PC-9 (cell line): ENCODE measurements at places on chromosomes 5 and 9.

DNA sequence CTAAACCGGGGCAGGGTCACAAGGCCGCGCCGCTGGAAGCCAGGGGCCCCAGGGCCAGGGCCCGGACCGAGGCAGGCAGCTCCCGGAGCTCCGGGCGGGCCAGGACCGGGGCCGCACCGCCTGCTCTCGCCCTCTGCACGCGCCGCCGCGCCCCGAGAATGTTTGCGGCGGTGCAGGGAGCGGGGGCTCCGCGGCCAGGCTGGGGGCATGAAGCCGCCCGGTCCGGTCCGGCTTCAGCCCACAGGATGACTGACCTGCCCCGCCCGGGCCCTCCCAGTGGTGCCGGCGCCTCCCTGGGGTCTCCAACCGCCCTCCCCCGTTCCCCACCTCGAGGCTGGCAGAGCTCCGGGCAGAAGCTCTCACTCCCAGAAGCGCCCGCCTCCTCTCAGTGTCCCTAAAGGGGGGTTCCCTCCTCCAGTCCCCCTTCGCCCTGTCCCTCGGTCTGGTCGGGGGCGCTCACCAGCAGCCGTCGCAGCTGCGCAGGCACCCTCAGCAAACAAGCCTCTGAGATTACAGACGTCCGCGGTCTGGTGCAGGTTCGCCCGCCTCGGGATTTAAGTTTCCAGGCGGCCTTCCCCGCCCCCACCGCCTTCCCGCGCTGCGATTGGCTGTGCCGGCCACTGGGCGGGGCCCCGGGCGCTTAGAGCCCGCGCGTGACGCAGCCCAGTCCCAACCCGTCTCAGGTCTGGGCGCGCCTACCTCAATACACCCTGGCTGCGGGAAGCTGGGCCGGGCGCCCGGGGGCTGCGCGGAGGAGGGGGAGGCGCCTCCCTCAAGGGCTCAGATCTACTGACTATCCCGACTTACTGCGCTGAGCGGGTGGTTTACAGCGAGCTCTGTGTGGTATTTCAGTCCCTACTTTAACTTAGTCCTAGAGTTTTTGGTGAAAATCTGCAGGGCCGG lies at the start of gene CTSV:
Gene CTSV, minus strand, starts transcription at position 532 of the 903 bp plus-strand sequence. CDS start 1,099 bp downstream, outside the sequence.
- DNase-seq: peak; percentile 80

DNA sequence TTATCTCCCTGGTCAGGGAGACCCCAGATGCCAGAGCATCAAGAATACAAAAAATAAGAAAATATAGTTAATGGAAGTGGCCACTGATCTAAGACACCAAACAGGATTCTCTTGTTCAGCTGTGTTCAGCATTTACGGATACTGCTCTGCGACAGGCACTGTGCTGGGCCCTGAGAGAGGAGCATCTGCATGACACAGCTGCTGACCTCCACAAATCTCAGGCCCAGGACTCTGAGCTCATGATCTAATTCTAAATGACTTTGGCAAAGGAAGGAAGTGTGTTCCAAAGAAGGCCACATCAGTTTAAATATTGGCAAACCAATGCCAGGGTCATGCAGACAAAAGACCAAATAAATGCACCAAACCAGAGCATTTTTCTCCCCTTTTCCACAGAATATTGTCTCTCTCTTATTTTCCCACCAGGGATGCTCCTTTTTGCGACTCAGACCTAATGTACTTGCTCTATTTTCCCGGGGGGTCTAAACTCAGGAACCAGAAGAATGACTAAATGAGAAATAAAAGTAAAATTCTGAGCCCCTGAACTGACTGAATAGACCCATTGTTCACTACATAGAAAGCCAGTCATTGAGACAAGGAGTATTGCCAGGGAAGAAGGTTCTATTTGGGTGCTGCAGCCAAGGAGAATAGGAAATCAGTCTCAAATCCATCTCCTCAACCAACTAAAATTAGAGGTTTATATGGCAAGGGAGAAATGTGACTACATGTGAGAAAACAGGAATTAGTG lies 1.4 kb upstream of the AGGF1 start:
- DNase-seq: no peak

DNA sequence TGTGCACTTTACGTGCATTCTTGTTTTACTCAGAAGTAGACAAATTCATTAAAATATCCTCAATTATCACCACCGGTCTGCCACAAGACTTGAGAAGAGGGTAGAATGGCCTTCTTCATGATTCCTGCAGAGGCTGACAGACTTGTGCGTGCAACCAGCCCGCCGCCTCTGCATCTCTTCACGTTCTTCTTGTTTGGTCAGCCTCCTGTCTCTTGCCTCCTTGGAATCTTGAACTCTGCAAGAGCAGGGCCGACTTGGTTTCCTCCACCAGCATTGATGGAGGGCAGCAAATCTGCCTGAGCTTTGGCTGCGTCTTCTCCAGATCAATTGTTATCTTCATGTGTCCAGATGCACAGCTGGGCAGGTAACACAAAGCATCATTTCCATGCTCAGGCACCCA lies 20.2 kb downstream of the UBE2QL1 start:
- no peak for DNase-seq

DNA sequence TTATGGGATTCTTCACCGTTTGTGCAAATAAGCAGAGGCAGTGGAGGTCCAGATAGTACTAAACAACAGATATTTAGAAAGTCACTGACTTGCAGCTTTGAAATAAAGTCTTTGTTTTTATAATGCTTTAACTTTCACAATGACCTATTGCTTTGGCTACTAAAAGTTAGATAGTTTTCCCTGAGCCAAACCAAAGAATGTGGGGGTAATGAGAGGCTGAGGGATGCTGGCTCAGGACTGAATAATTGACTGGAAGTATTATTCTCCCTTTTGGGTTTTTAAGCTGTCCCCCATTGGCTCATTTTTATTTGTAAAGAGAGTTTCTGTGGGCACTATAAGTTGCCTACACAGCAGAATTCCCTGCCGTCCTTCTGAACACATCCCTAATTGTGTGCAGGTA lies 99.2 kb upstream of the ACTBL2 start:
- DNase-seq: no peak

DNA sequence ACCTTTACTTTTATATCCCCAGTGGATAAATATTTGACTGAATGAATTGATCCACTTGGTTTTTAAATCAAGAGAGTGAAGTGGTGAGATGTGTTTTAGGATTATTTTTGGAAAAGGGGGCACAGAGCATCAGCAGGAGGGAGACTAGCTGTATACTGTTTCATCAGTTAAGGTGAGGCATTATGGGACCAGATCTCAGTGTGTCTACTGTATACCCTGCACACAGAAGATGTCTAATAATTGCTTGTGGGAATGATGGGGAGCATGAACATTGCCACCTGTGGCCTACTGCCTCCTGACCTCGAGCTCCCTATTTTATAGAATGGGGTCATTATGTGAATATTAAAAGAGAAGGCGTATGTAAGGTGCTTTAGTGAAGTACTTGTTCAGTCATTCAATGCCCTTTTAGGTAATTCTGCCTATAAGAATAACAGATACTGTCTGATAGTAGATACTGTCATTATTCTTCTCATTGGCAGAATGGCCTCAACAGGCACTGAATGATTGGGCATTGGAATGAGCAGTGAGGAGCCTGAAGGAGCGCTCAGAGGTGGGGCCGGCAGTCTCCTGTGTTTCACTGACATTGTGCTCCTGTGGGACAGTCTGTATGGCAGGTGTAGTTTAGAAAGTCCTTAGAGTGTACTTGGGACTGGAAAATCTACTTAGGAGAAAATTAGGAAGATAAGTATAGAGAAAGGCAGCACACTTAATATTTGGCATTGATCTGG lies 47.4 kb upstream of the FAM120AOS start:
- DNase-seq: no peak

DNA sequence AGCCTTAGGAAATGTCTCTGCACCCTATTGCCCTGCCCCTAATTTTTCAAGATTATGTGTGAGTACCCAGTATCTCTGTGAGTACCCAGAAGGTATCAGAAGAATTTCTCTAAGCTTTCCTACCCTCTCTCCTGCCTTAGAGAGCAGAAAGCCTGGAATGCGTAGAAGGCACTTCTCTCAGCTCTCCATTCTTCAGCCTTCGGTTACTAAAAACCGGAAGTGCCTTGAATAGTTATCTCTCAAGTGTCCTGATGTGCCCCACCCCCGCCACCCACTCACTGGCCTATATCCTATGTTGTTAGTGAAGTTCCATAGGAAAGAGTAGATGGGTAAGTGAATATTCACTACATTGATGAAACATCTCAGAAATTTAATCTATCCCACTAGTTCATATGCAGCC lies 210.7 kb upstream of the CDH10 start:
- DNase-seq: no peak

- DNase-seq: no peak
Measured at GRCh38 chr5:143261748-143262392, 141.6 kb downstream of the NR3C1 start.

DNA sequence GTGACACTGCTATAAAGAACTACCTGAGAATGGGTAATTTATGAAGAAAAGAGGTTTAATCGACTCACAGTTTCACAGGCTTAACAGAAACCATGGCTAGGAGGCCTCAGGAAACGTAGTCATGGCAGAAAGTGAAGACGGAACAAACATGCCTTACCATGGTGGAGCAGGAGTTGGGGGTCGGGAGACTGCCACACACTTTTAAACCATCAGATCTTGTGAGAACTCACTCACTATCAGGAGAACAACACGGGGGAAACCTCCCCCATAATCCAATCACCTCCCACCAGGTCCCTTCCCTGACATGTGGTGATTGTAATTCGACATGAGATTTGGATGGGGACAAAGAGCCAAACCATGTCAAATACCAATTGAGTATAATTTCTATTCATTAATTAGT lies 2392.6 kb upstream of the C9orf72 start:
- no peak for DNase-seq

DNA sequence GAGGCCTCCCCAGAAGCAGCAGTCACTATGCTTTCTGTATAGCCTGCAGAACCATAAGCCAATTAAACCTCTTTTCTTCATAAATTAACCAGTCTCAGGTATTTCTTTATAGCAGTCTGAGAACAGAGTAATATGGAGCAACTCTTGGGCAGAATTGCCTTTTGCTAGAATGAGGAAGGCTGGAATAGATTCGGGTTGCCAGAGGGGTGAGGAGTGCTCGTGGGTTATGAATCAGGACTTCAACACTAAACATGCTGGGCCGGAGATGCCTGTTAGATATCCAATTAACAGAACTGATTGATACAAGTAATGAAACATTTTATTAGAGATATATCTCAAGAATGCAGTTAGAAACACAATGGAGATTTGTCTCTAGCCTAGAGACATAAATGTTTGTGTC lies 140.9 kb upstream of the MAP3K1 start:
- DNase-seq: no peak

DNA sequence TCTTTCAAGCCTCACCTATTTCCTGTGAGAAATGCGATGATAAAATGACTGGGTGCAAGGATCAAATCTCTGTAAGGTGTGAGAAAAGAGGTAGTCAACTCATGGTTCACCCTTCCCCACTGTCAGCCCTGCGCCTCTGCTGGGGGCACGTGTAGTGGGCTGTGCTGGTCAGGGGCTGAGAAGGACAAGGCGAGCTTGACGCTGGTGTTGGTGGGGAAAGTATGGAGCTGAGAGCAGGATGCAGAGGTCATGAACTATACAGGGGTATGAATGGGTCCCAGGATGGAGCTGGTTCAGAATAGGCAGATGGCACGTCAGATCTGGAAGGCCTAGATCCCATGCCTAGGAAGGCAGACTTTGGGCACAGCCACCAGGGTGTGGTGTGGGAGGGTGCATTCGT lies 20.6 kb downstream of the PITX1 start:
- no peak for DNase-seq

- DNase-seq: no peak
Measured at GRCh38 chr5:81922854-81923279, 49.0 kb upstream of the ATG10 start.

DNA sequence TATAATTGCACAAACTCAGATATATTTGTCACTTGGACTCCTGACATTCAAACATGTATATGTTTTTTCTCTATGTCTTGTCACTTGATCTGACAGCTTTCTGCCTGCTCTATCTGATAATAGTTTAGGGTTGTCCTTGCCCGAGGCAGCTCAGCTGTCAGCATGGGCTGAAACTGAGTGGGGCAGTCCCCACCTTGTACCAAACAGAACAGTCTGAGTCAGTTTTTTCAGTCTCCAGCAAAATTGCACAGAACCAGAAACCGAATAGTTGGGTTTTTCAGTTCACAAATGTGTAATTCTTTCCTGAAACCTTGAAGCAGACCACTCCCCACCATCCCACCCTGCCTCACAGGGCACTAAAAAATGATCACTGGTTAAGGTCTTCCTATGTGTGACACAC lies 9.5 kb upstream of the HAND1 start:
- DNase-seq: no peak

GRCh38 chr5:27706832-27707231 lies 668.4 kb upstream of the CDH9 start:
- no peak for DNase-seq

GRCh38 chr5:855771-856530 lies 5.2 kb upstream of the ZDHHC11 start:
- no peak for DNase-seq

DNA sequence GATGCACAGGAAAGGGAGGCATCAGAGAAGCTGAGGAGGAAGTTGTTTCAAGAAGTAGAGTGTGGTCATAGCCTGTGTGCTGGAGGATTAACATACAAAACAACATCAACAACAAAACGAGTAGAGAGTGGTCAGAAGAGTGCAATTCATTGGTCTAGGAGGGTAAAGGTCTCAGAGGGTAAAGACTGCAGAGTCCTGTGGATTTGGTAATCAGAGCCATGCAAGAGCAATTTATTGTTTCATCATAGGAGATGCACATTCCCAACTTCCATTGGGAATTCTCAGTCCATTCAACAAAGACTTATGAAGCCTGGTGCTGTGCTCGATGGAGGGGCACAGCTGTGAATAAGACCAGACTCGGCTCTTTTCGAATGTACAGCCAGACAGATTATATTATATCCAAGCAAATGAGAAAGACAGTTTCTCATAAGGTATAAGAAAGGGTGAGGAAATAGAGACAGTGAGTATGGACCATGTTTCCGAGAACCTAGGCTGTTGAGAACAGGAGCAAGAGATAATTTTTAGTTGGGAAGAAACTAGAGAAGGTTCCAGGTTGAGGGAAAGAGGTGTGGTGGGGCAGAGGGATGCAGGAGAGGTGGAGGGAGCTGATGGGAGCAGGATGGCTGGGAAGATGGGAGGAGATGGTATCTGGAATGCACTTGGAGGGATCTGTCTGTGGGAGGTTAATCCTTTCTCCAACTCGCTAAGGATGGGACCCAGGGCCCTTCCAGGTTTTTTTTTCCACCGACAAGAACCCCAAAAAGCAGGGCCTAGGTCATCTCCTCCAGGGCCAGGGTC lies 7.9 kb upstream of the MYORG start:
- DNase-seq: no peak

DNA sequence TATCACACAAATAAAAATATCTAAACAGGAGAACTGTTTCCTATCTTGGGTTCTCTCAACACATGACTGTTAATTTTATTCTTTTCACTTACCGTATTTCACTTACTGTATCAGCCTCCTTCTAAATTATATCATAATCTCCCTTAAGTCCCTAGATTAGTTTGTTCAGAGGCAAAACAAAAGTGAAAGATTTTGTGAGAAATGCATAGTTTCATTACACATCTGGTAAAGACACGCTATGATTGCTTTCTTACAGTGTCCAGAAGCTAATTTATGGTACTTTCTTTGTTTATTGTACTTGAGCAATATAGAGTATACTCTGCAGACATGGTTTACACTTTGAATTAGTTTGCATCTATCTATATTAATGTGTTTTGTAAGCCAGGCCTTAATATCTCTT lies 159.7 kb upstream of the TLX3 start:
- DNase-seq: no peak
